ENCODE measurements at places on chromosomes 4 and X.
A peak's percentile ranks its signal among the peaks of the same experiment; 100 is the strongest.

DNA sequence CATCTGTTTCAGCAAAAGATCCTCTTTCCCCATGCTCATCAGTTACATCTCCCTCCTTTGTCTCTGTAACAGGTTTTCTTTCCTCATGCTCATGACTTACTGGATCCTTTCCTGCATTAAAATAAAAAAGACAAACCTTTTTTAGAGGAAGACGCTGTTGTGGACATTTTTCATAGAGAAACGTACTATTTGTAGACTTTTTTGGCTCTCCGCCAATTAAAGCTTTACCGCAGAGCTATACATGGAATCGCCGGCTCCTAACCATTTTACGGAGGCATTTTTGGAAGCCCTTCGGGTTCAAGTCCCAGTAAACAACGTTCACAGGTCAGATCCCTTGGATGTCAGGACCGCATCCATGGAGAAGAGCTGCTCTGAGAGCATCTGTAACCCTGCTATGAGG is 1.3 kb downstream of the FAM9C start:
- no peak for DNase-seq

DNA sequence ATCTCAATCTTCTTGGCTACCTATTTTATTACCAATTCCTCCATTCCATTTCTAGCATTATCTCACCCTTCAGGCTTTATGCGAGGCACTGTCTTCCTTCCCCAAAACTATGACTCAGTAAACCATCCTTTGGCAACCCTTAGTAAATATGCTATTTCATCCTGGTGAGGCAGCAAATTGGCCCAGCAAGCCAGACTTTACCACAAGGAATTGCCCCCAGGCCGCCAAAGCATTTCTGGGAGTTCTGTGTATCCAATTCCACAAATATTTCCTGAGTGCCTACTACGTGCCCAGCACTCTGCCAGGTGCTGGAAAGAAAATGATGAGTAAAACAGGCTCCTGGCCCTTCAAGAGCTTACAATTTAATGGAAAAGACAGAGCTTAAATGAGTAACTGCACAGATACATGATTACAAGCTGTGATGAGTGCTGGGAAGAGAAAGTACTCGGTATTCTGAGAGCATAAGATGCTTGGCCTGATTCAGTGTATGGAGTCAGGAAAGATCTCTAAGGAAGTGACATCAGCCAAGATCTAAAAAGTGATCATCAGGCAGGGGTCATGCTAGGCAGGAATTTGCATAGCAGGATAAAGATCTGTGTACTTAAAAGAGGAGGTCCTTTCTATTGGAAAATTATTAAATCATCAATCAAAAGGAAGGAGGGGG is 193.8 kb downstream of the ADAMTS3 start:
- DNase-seq: peak; percentile 94

- DNase-seq: no peak
Measured at GRCh38 chr4:80076681-80077080, 3.7 kb upstream of the ANTXR2 start.

DNA sequence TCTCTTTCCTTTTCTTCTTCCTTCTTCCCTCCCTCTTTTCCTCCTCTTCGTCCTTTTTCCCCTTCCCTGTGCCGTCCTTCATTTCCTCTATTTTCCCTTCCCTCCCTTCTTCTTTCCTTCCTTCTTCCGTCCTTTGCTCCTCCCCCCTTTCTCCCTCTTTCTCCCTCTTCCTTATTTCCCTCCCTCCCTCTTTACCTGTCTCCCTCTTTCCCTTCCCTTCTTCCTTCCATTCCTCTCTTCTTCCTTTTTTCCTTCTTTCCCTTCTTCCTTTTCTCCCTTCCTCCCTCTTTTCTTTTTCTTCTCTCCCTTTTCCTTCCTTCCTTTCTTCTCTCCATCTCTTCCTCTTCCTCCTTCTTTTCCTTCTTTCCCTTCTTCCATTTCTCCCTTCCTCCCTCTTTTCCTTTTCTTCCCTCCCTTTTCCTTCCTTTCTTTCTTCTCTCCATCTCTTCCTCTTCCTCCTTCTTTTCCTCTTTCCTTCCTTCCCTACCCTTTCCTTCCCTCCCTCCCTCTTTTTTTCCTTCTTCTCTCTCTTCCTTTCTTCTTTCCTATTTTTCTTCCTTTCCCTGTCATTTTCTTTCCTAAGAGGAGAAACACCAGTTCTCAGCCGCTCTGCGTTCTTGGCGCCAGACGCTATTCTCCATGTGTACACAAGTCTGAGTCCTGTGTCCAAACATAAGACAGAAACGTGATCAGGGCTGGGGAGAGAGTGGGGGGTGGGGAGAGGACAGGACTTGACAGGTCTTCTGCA is 597.1 kb downstream of the MID1IP1 start:
- DNase-seq: no peak

DNA sequence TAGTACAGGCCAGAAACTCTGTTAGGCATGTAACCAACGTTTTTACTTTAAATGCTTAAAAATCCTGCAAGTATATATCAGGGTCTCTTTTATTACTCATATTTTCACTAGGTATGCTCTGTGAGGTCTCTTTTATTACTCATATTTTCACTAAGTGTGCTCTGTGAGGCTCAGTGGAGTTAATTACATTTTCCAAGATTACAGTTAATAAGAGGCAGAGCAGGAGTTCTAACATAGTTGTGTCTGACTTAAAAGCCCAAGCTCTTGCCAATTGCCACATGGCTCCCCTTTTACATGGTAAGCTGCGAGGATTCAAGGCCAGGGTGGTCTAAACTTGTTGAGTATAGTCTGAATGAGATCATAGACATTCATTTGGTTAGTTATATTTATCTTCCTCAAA is 81.0 kb upstream of the ARMCX2 start:
- DNase-seq: no peak

GRCh38 chr4:159747983-159748382 is 645.1 kb downstream of the RAPGEF2 start:
- DNase-seq: no peak

DNA sequence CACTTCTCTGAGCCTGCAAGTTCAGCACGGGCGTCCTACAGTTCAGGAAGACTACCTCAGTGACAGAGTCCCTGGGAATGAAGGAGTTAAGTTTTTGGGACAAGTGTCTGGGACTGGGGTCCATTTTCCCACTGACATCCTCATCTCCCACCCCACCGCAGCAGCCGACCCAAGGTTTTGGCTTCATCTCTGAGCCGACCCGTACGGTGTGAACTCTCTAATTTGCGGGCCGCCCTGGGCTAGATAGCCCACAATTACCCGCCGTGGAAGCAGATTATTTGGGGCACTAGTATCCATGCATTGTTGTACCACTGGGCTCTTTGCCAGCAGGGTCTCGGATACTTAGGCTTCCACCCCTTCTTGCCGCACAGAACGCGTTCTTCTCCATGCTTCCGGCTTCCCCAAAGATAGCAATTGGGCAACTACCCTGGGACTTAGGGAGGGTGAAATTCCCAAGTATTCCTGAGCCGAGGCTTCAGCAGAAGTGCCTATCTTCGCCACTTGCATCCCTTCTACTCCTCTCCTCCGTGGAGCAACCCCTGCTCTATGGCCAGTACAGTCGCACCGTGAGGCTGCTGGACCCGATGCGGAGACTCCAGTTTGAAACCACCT is 2.4 kb downstream of the IL1RAPL2 start:
- no peak for DNase-seq

- DNase-seq: peak; percentile 76
Measured at GRCh38 chr4:172850838-172851237, 317.8 kb upstream of the GALNT7 start.

DNA sequence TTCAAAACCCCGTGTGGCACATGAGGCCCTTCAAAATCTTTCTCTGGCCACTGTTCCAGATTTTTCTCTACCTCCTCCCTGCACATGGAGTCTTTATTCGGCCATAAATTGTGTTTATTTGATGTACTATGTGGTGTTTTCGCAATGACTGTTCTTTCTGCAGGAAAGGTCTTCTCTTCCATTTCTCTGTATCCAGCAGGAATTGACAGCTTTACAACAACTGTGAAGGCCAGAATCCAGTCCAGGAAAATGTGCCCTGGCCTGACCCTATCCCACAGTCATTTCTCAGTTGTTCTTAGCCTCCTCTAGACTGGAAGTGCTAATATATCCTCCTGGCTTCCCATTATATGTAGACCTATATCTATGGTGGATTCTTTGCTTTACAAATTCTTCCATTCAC is 191.4 kb downstream of the COL25A1 start:
- no peak for DNase-seq

DNA sequence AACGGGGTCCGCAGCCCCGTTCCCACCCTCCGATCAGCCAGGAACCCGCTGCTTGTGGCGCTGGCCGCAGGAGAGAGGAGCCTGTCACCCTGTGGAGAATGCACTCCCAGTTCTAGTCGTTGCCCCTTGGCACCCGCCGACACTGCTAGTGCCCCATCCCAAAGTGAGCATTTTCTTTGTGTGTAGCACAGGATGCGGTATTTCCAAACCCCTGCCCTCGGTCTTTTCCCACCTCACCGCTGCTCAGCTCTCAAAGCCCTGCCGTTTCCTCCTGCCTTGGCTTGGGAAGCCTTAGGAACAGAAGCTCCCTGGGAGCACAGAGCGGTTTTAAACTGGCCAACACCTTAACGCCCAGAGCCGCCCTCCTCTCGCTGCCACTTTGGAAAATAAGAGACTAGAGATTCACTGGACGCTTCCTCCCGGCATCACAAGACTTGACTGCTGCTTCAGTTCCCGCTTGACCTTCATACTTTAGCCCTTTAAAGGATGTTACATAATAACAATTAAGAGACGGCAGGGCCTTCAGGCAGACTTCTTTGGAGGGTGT is 772 bp downstream of the CYP4V2 start:
- peak; percentile 53 for DNase-seq

DNA sequence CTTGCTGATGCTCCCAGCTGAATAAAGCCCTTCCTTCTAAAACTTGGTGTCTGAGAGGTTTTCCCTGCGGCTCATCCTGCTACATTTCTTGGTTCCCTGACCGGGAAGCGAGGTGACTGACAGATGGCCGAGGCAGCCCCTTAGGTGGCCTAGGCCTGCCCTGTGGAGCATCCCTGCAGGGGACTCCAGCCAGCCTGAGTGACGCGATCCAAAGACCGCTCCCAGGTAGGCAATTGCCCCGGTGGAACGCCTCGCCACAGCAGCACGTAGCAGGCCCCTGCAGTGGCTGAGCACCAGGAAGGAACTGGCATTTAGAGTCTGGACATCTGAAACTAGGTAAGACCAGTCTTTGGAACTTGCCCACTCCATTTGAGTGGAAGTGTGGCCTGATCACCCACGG is 139.6 kb downstream of the RELL1 start:
- DNase-seq: no peak

- DNase-seq: no peak
Measured at GRCh38 chrX:154068560-154068959, 29.0 kb downstream of the MECP2 start.

- no peak for DNase-seq
Measured at GRCh38 chr4:76246025-76246424, 5.5 kb upstream of the FAM47E start.

DNA sequence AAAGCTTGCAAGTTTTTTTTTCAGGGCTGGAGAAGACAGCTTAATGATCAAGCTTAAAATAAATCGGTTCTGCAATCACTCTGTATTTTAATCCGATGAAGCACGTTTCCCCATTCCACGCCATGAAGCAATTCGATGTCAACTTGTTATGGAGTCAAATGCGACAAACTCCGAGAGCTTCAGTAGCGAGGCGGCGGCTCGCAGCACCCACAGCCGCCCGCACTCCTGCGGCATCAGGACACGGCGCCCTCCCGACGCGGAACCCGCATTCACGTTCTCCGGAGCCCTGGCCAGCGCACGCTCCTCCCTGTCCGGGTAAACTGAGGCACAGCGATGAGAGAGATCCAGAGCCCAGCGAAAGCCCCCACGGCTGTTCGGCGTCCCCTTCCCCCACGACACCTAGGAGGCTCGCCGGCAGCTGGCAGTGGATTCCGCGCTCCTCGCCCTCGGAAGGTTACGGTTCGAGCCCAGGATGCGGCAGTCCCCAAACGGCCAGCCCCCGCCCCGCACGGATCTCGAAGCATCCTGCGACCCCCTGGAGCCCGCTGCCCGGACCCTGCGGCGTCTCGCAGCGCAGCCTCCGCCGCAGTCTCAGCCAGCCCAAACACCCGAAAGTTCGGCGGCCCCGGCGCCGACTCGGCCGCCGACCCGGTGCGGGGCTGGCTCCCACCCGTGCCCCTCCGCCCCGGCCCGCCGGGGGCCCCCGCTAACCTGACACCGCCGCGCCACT is 507 bp downstream of the MFAP3L start:
- DNase-seq: peak; percentile 20

- no peak for DNase-seq
Measured at GRCh38 chr4:141595531-141595930, 40.9 kb upstream of the IL15 start.

GRCh38 chr4:2287594-2287915 is 25.6 kb upstream of the MXD4 start:
- DNase-seq: no peak

DNA sequence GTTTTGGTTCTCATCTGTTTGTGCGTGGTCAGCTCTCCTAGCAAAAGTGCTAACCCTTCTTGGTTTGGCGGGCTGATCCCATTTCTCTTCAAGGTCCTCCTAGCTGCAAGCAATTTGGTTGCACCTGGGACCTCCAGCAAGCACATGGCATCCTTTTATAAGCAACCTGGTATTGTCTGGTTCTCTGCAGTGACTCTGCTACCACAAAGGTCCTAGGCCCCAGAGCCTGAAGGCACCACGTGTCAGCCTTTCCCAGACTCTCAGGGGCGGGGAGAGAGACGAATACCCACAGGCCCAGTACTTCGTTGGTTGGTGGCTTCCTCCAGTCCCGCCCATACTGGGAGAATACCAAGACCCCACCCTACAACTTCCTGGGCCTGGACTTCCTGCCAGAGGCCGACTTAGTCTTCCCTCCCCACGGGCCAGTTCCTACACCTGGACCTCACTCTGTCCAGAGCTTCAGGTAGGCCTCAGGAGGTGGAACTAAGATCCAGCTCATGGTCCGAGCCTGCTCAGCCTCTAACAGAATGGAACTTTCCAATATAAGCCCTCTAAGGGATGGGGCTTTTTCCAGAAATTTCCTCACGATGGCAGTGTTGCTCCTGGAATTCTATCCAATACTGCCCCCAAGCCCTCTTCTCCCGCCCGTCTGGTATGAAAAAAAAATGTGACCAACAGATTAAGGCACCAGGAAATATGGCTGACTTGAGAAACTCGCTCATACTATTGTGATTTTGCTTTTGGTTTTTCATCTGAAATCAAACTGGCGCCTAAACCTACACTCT is 192.5 kb upstream of the STK26 start:
- DNase-seq: peak; percentile 63

- no peak for DNase-seq
Measured at GRCh38 chr4:7824218-7824617, 115.4 kb downstream of the AFAP1 start.

Measured in AG10803 (cell line).